ENCODE measurements at places on chromosomes 7 and 10. TPM values are rescaled to one million over a fixed set of nuclear protein-coding genes. Genes with fewer than 3 reads are reported as not detected.

DNA sequence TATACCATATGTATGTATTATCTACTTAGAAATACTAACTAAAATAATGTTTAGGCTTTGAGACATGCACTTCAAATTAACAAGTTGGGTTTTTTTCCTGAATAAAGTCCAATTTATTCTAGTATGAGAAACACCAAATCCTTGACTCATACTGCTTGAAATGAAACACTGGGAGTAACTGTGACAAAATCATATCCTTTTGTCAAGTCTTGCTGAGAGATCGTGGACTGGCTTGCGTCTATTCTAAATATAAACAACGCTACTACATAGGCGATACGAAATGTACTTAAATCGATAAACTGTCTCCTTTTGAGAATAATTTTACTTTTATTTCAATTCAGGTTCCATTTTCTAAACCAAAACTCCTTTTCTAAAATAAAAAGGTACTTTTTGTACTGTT is 16.3 kb downstream of the SMURF1 start:
- no peaks in the 10 kb centered on the region for H3K27me3 ChIP-seq
- peak overlapping the region; percentile 69 for H3K27ac ChIP-seq
- H3K4me1 ChIP-seq, result peaks cover 58% of the 10 kb centered on the region
- no peak overlapping the region for H3K4me3 ChIP-seq

GRCh38 chr7:155490697-155491628 is 33.0 kb downstream of the EN2 start:
- H3K27ac ChIP-seq, result no peak overlapping the region
- no peak overlapping the region for H3K4me3 ChIP-seq
- DNase-seq, result no peak
- H3K4me1 ChIP-seq, result peaks cover 16% of the 10 kb centered on the region
- H3K27me3 ChIP-seq, result peaks cover 91% of the 10 kb centered on the region
- no peaks in the 10 kb centered on the region for H3K36me3 ChIP-seq

- no peak overlapping the region for H3K4me3 ChIP-seq
- no peak for DNase-seq
- H3K27ac ChIP-seq, result no peak overlapping the region
- peaks cover 15% of the 10 kb centered on the region for H3K27me3 ChIP-seq
These were observed 347.0 kb downstream of the KCNMA1 start for GRCh38 chr10:77290528-77291155.

DNA sequence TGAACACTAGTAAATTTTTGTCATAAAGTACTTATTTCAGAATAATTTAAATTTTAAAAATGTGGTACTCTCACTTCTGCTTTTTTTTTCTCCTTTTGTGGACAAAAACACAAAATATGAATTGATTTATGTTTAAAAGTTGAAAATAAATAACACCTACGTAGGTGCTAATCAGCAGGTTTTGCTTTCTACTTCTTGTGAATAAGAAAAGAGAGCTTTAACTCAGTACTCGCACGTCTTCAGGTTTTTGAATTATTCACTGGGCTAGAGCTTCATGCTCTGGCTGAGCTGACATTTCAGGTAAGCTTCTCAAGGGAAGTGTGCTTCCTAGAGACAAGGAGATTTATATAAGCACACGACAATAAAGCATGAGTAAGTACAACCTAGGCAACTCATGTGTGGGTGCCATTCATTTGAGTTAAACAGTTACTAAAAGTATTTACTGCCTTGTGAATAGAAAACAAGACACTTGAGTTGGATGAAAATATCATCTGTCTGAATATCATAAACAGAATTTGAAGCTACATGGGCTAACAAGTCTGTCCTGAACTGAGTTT is 190.0 kb upstream of the POT1 start:
- no peak overlapping the region for H3K4me3 ChIP-seq
- H3K36me3 ChIP-seq, result no peaks in the 10 kb centered on the region
- no peaks in the 10 kb centered on the region for H3K4me1 ChIP-seq

GRCh38 chr10:57715233-57715632 is 552.5 kb downstream of the IPMK start:
- DNase-seq, result no peak
- H3K27me3 ChIP-seq, result no peaks in the 10 kb centered on the region
- no peaks in the 10 kb centered on the region for H3K36me3 ChIP-seq

IL2RA gene
- total RNA-seq, result 1.1 TPM

PNLIPRP2 gene
- total RNA-seq, result 0.40 TPM
